ENCODE measurements at places on chromosomes 3 and 15.

GRCh38 chr3:172522871-172523818 is at the start of gene TNFSF10:
Gene TNFSF10, minus strand, starts transcription at chr3:172523430. Its CDS starts 46 bp downstream, at chr3:172523384.
- DNase-seq, result peak; percentile 74

DNA sequence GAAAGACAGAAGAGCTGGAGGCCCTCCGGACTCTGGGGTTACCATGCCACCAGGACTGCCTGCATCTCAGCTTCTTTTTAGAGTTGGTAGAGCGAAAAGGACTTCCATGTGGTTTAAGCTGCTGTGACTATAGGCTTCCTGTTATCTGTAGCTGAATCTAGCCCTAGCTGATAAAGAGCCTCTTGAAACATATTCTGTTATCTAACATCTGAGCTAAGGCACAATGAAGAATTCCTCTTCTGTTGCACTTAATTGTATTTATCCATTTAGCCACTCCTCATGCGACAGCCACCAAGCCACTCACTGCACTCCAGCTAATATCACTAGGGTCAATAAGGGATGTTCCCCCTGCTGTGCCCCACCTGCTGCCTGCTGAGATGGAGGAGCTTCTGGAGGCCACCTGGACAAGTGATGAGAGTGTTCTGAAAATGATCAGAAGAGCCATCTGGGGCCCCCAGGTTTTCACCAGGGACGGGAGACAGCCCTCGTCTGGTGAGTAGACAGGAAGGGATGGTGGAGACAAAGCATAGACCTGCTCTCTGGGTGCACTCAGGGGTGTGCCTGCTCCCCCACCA is 94.6 kb upstream of the PLXNA1 start:
- DNase-seq, result no peak

GRCh38 chr3:139310474-139310933 is 33.3 kb upstream of the MRPS22 start:
- DNase-seq, result no peak

GRCh38 chr3:129022114-129023007 is 21.3 kb downstream of the EFCC1 start:
- DNase-seq, result no peak

DNA sequence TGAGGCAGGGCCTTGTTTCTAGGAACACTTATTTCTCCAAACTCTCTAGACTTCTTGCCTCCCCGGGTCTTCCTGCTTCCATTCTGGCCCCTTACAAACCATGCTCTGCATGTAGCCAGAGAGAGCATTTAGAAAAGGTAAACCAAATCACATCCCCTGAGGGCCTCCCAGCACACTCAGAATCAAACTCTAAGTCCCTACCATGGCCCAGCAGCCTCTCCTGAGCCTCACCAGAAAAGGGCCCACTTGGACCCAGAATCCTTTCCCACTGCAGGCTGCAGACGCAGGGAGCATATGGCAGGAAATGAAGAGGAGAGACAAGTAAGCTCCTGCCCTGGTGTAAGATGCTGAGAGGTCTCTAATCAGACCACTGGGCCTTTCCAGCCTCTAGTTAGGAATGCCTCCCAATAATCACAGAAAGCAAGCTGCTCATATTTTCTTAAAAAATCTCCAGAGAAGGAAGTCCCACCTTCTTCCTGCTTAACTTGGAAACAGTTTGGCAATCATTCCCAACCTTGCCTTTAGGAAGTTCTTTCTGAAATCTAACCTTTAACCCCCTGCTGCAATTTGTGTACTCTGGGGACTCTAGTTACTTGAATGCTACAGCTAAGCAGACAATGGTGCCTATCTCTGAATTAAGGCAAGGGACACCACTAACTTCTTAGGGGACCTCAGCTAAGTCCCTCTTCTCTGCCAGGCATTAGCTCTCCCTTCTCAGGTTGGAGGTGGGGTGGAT is 4.2 kb downstream of the AMOTL2 start:
- DNase-seq, result no peak

DNA sequence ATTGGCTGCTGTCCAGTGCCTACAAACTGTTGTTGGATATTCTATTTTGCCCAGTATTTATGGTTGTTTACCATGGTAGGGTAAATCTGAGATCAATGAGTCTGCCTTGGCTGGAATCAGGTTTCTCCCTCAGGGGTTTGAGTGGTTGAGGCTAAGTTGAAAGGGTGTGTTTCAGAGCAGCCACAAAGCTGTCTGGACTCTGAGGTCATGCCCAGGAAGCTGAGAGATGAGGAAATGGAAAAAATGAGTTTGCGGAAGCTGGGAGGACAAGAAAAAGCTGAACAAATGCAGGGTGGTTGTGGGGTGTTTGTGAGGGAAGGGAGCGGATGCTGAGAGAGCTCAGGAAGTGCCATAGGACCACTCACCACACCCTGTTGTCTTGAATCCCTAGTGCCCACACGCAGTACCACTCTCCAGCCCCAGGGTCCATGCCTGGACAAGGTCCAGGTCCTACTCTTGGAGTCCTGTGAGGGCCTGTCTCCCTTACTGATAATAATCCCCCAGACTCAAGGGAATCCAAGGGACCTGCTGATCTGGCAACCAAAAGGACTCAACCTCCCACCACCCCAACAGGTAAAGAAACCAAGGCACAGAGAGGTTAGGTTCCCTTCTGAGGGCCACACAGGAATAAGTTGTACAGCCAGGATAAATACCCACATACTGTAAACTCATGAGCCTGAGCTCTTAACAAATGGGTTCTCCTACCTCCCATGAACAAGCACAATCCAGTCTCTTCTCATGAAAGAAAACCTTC is 81.6 kb downstream of the PPCDC start:
- peak; percentile 13 for DNase-seq

GRCh38 chr3:111636366-111636885 is 41.3 kb upstream of the ZBED2 start:
- no peak for DNase-seq

DNA sequence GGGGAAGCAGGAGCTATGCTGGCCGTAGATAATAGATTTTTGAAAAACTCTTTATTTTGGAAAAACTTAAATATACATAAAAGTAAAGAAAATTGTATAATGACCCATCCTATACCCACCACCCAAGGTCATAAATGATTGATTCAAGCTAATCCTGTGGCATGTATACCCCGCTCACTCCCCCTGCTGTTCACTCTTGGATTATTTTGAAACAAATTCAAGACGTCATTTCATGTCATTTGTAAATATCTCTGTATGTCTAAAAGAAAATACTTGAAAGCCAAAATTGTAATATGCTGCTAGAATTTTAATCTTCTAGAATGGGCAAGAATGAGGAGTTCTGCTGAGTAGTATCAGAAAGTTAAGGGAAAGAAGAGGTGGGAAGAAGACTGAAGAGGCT is 241.7 kb downstream of the FEZF2 start:
- no peak for DNase-seq

DNA sequence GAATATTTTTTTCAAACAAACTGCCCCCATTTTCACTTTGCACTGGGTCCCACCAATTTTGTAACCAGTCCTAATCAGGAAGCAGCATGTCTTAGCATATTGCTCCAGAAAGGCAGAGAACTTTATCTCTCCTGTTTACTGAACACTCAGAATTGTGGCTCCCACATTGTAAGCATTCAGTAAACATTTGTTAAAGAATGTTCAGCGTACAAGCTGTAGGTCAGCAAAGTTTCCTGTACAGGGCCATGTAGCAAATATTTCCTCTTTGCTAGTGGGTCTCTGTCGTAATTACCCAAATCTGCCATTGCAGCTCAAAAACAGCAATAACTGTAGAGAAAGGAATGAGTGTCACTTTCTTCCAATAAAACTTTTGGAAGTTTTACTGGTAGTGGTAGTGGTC is 393.3 kb downstream of the GRM7 start:
- DNase-seq, result no peak

GRCh38 chr3:148100476-148100875 is 597.2 kb upstream of the AGTR1 start:
- DNase-seq, result no peak

GRCh38 chr3:155185631-155186071 is 105.5 kb downstream of the MME start:
- DNase-seq, result no peak

GRCh38 chr3:129195731-129196256 is 12.1 kb upstream of the CNBP start:
- DNase-seq, result no peak

DNA sequence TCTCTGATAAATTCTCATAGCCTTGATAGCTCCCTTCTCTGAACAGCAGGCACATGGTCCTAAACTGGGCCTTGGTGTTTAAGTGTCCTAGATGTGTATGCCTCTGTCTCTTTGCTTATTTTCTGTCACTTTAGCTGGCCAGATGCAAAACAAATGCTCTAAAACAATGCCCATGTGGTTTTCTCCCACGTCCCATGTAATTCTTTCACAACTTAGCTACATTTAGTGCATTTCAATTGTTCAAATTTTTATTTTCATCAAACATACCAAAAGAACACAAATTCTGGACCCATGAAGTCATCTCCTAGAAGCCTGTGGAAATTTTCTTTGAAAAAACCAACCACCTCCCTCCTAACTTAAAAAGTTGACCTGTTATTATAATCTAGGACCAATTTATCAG is 491.3 kb upstream of the AGTR1 start:
- no peak for DNase-seq

GRCh38 chr3:58529516-58530353 is 7.3 kb downstream of the ACOX2 start:
- no peak for DNase-seq

DNA sequence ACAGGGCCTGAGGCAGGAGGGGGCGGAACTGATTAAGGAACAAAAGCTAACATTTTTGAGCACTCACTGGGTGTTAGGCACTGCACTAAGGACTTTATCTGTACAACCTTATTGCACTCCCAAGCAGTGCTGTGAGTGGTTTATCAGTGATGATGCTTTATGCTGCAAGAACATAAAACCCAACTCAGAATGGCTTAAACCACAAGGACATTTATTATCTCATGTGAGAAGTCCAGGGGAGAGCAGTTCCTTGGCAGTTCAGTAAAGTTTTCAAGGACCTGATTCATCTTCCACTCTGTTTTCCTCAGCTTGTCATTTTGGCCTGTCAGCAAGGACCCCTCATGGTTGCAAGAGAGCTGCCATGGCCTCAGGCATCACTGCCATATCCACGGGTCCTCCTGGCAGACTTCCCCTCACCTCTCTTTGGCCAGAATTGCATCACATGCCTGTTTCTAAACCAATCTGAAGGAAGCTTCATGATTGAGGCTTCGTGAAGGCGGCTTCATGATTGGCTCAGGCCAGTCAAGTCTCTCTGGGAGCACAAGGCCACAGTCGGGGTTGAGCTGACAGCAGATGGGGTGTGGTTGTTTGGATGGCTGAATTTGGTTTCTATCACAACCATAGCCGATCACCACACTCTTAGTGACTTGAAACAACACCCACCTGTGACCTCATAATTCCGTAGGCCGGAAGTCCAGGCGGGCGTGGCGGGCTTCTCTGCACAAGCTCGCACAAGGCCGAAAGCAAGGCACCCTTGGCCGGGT is 15.8 kb downstream of the EFCC1 start:
- DNase-seq, result peak; percentile 15

DNA sequence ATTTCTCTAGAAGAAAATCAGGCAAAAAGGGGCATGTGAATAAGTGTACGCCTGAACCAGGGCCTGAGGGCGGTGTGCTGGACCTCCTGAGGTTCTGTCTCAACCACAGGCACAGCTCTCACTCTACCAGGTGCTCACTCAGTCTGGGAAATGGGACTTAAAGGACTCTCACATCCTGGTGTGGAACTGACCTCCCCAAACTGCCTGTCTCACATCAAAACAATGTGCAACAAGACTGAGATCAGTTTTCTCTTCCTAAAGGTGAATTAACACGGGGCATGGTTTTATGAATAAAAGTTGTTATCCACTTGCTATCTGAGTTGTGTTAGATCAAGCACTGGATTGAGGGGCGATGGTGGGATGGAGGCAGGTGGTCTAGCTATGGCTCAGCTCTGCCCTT is 4.8 kb downstream of the STOML1 start:
- DNase-seq, result no peak

DNA sequence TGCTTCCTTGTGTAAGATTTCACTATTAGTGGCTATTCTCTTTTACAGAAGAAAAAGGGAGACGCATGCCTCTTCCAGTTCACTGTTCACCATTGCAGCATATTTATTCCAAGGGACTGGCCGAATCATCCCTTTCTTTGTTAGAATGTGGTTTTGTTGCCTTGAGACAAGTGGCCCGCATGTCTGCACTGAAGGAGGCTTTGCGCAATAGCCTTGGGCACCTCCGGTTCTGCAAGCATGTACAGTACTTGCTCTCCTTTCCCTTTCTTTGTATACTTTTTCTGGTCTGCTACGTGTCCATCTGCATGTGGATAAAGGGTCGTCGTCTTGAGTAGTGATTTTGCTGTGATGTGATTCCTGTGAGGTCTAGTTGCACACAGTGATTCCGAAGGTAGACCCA is 43.0 kb downstream of the FLNB start:
- no peak for DNase-seq
